Putamen (tissue), 1 donor: ENCODE measurements at places on chromosomes 2 and 18.
A peak's percentile ranks its signal among the peaks of the same experiment; 100 is the strongest.

GRCh38 chr2:215951558-215951957 lies 61.8 kb downstream of the MREG start:
- no peak for DNase-seq

- DNase-seq = peak; percentile 76
Measured at GRCh38 chr2:127052057-127052770, 54.7 kb downstream of the BIN1 start.

DNA sequence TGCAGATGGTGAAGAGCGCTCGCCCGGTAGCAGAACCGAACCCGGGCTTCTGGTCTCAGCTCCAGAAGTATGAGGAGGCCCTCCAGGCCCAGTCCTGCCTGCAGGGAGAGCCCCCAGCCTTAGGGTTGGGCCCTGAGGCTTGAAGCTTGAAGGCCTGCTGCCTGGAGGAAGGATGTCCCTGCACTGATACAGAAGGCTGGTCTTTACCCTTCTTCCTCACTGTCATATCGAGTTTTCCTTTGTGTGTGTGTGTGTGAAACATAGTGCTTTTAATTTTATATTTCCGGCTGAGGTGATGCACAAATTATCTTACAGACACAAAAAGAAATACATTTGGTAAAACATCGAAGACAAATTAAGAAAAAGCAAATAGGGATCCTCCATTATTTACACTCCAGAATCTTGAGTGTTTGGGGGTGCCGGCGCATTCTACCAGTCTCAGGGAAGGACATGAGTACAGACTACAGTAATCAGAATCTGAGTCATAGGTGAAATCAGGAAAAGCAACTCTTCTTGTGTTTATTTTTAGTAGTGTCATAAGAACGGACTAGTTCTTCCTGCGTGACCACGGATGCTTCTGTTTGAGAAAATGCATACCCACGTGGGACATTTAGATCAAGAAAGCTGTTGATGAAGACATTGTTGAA lies 1.3 kb downstream of the DUSP28 start:
- no peak for DNase-seq

GRCh38 chr2:675982-676646 lies 1.1 kb downstream of the TMEM18 start:
- no peak for DNase-seq

- DNase-seq = no peak
Measured at GRCh38 chr2:142308744-142309143, 177.9 kb upstream of the LRP1B start.

DNA sequence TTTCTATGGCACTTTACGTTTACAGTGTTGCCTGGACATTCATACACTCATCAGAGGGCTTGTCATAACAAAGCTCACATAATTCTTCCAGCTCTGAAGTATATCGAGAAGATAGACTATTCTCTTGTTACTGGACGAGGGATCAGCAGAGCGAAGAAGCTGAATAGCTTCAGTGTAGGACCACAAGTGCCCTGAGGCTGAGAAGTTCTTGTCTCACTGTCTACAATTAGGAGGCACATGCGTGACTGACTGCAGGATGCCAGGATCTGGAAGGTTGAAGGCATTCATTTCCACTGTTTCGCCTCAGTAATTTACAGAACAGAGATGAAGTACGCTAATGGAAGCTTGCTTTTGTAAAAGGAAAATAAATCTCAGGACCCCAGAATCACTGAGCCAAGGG lies 9.6 kb downstream of the SH3YL1 start:
- DNase-seq = no peak

- no peak for DNase-seq
Measured at GRCh38 chr2:28750316-28751251, 1.0 kb upstream of the PPP1CB start.

DNA sequence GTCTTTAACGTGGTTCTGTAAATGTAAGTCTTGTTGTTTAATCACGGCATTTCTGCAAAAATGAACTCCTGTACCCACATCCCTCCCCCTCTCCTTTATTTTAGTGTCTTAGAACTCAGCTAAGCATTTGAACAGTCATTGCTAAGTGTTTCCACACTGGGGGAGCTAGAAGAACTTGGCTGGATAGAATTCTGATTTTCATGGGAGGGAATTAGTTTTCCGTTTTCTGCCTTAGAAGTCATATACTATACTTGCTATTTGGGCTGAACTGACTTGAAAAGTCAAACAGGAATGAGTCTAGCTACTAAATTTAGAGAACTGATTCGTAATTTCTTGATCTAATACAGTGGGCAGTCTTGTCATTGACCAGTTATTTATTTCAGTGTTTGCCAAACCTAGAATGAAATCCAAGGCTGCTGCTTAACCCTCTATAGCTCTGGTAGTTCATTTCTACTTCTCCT lies 61.1 kb downstream of the FMNL2 start:
- DNase-seq = peak; percentile 56

DNA sequence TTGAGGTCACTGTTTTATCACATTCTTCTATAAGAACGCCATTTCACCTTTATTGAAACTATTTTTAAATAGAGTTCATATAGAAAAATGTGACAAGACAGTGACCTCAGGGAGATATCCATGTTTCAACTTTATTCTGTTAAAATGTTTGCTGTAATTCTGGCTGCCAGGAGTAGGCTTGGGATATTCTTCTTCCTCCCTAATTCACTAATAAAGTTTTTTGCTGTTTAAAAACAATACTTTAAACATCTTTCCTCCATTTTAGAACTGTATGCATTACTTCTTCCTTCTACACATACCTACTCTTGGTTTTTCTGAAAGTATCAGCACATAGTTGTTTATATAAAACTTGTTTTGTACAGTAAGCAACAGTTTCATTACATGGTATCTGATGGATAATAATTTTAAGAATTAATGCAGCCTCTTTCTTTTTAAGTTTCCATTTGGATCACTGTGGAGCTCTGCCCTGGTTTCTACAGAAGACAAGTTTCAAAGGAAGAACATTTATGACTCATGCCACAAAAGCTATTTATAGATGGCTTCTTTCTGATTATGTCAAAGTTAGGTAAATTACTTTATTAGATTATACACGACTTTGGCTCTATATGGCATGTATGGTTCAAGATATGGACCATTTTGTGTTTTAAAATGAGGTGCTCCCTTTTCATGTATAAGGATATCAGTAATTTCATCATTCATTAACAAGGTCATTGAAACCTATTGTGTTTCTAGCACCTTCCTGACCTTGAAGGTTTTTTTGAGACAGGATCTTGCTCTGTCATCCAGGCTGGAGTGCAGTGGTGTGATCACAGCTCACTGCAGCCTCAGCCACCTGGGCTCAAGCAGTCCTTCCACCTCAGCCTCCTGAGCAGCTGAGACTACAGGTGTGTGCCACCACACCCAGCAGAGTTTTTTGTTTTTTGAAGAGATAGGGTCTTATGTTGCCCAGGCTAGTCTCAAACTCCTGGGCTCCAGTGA lies 7.2 kb downstream of the CPSF3 start:
- no peak for DNase-seq

DNA sequence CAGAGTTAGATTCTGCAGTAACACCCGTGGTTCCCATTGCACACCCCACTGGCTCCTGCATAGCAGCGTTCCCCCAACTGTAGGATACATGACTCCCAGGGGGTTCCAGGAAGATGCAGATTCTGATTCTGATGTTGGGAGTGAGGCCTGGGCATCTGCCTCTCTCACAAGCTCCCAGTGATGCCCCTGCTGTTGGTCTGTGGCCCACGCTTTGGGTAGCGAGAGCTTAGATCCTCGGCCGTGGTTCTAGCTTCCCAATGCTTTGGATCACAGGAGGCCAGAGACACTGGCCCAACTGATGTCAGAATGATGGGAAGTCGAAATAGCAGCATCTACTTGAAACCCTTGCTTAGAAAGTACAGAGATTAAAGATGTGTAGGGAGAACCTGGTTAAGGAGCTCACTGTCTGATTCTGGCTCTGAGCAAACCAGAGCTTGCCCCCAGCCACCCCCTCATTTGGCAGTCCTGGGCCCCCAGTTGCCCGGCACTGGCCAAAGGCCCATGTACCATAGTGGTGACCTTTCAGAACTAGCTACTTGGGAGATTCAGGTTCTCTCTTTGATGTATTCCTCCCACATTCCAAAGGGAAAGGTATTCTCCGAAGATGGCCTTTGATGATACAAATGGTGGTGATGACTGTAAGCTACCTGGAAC lies 197.5 kb downstream of the FAM210A start:
- no peak for DNase-seq

- no peak for DNase-seq
Measured at GRCh38 chr2:10946394-10946793, 34.7 kb downstream of the KCNF1 start.

GRCh38 chr18:12803069-12803936 lies 80.7 kb downstream of the PTPN2 start:
- no peak for DNase-seq

GRCh38 chr2:174957050-174957449 lies 48.1 kb downstream of the CHN1 start:
- DNase-seq = no peak

DNA sequence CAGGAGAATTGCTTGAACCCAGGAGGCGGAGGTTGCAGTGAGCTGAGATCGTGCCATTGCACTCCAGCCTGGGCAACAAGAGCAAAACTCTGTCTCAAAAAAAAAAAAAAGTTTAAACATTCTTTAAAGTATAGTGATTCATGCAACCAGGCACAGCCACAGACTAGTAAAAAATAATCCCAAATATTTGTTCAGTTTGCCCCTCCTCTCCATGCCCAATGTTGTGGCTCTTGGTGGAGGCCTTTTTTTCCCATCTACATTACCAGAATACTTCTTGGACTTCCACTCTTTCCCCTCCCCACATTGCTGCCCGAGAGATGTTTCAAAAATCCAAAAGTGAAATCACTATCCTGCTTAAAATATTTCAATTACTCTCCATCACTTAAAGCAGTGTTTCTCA lies 5.1 kb upstream of the MALT1 start:
- DNase-seq = no peak

DNA sequence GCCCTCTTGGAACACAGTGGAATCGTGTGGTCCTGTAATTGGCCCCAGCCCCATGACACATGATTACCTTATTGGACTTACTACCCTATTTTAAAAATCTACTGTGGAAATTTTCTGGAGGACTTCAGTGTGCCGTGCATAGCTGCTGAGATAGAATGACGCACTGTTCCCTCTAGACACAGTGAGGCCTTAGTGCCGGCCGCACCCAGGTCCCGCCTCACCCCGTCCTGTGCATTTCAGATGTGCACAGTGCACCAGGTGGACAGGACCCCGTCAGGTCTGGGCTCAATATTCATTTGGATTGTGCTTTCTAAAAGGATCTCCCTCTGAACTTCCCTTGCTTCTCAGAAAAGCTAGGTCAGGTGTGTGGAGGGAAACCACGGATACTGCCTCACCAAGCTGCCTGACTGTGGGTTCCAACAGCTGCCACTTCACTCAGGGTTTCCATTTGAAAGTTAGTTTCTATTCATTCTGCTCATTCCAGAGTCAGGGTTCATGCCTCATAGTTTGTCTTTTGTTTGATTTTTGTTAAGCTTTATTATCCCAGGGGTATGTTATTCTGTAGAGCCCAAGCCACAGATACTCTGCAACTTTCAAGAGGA lies 155.8 kb downstream of the PTGR3 start:
- no peak for DNase-seq

DNA sequence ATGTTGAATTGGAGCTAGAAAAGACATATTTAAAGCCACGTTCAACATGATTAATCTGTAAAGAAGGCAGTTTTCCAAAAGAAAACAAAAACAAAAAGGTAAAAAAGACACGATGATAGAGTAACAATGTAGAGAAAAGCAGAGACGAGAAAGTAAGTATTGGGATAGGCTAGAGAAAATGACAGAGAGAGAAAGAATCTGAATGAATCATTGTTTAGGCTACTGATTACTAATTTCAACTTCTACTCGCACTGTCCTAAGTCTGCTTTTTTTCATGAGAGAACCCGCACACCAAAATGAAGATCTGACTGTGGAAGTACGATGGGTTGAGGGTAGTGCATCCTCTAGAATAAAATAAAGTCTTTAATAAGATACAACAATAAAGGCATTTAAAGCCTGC lies 1599.2 kb upstream of the TMEFF2 start:
- DNase-seq = no peak

GRCh38 chr18:45802814-45803492 lies 22.5 kb upstream of the SIGLEC15 start:
- no peak for DNase-seq

DNA sequence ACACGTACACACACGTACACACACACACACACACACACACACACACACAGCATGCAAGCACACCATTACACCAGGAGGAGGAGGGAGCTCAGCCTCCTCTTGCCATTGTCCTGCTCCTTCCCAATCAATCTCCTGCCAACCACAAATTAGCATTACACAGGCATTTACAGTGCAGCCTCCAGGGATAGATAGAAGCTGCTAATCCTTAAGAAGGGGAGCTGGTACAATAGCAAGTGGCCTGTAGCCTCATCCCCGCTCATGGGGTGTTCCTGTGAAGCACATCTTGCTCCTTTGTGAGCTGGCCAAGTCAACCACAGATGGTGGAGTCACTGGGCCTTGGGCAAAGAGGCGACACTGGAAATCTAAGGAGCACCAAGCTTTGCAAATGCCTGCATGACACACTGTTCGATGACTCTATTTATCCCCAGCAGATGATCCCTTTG lies 110.3 kb upstream of the PKDCC start:
- no peak for DNase-seq

GRCh38 chr2:10302479-10303180 lies at the start of gene HPCAL1:
HPCAL1 (plus strand) TSS chr2:10302904; CDS start chr2:10419758, 116,854 bp downstream.
- peak; percentile 86 for DNase-seq

DNA sequence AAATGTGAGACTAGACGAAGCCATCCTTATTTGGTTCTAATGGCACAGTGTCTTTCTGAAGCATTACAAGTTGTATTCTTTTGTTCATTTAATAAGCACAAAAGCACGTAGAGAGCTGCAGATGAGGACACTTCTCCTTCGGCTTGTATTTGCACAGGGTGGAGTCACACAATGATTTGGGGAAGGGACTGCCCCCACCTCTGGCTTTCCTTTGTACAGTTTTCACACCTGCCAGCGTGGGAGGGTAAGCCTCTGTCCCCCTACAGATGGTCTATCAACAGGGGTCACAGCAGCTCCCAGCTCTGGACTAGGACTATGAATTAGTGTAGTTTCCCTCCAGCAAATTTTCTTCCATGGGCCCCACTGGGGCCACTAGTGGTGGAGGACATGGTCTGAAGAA lies 108.2 kb upstream of the KLHL14 start:
- no peak for DNase-seq
